Foreskin keratinocyte (primary cell): ENCODE measurements at places on chromosomes 7 and 10. TPM values are rescaled to one million over a fixed set of nuclear protein-coding genes. Genes with fewer than 3 reads are reported as not detected.

DNA sequence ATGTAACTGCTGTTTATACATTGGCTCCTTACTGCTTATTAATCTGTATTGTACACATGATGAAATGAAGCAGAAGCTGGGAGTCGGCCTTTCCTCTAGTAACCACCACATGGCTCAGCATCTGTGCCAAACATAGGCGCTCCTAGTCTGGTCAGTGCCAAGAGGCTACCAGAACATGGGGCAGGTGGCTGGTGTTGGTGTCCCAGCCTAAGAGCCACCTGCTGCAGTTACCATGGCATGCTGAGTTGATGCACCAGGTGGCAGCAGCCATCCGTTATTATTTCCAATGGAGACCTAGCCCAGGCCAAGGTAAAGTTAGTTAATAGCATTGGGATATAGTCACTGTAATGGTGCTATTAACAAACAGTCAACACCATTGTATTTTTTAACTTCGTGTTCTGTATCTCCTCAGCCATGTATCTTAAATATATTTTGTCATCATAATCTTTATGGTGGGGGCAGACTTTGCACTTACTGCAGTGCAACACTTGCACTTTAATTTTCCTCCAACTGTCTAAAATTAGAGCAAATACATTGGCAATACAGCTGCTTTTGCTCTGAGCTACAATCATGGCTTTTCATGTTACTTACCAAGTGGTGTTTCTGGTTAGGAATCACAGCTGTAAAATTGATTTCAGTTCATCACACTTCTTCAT, 33.1 kb downstream of the HBP1 start:
- peak; percentile 15 for DNase-seq

Gene ZNF22
- 16.6 and 18.7 TPM in 2 replicates for total RNA-seq

DNA sequence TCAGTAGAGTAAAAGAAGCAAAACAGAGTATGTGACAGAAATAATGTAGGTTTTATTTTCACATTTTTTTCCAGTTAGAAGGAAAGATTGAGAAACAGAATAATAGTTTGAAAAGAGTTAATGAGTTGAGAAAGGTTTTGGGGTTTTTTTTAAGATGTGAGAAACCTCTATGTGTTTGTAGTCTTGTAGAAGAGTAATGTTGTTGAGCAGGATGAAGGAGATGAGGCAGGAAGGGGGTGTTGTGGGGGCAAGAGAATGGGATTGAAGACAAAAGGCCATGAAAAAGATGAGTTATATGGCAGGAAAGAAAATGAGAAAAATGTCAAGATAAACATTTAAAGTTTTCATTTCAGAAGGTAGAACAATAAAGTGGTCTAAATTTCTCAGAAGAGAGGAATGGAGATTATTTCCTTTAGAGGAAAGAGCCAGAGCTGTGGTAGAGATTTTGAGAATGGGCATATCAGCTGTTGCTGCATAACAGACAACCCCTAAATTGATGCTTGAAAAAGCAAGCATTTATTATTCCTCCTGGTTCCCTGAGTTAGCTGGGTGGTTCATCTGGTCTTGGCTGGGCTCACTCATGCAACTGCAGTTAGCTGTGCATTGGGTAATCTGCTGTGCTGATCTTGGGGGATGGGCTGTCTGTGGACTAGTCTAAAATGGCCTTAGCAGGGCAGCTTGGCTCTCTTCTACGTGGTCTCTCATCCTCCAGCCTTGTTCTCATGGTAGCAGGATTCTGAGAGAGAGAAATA, 27.1 kb downstream of the PCGF5 start:
- no peak for DNase-seq

GRCh38 chr10:76885816-76886215, 751.8 kb downstream of the KCNMA1 start:
- DNase-seq: no peak

- peak; percentile 62 for DNase-seq
Observed at GRCh38 chr7:26061678-26062603, 90.1 kb upstream of the NFE2L3 start.

DNA sequence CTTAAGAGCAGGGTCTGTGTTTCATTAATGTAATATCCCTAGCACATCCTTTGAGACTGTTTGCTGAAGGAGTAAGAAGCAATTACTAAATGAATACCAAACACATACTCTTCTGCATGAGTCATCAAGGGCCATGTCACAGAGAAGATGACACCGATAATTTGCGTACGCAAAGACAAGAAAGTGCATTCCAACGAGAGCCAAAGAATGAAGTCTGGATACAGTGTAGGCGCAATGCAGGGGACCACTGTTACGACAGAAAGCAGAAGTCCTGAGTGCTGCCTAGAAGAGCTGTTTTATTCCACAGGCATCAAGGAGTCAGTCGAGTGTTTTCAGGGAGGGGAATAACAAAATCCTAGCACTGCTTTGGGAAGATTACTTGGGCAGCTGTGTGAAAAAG, 62.7 kb downstream of the VPS41 start:
- DNase-seq: no peak

GRCh38 chr10:63707254-63707910, 186.2 kb downstream of the REEP3 start:
- DNase-seq: peak; percentile 96

Gene MKI67
- total RNA-seq: 72.8 and 102 TPM in 2 replicates

- no peak for DNase-seq
Observed at GRCh38 chr7:74993121-74993520, 28.6 kb downstream of the CASTOR2 start.

Gene UPK3B
- 1.0 and 2.6 TPM in 2 replicates for total RNA-seq

GRCh38 chr10:96395931-96396877, 37.4 kb upstream of the OPALIN start:
- peak; percentile 33 for DNase-seq

DNA sequence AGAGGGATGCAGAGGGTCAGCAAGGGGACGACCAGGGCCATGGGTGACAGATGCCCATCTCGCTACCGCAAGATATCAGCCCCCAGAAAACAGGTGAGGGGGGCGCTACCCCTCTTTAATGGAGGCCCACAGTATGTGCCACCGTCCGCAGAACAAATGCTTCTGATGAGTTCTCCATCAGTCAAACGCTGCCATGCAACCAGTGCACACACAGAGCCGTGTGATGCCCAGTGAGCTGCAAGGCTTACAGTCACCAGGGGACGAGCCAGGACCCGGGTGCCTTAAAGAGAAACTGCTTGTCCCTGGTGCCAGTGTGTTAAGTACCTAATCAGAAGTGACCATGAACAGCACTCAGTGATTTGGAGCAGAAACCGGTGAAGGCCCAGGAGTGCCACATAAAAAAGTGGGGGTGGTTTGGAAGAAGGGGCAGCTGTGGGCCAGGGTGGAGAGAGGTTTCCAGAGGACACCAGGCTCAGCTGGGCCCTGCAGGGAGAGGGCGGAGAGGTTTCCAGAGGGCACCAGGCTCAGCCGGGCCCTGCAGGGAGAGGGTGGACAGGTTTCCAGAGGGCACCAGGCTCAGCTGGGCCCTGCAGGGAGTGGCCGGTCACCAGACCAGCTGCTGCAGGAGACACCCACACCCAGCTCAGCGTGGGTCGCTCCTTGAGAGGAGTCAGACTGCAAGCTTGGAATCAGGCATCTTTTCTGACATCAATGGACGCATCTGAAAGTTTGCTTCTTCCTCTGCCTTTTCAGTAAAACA, 50.9 kb downstream of the TCERG1L start:
- no peak for DNase-seq

DNA sequence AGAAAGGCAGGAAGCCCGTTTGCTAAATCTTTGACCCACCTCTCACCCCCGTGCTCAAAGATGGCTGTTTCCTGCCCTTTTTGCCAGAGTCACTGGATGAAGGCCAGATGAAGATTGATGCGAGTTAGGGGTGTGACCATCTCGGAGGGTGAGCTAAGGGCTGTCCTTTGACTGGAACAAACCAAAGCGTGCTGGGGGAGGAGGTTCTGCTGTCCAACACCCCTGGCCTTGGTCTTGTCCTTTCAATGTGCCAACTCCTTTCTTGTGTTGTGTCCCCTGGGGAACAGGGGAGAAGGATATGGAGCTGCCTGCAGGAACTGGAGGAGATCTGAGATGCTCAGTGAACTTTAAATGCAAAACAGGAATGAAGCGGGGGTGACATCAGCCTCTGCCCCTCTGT, 90.3 kb upstream of the ADAM12 start:
- DNase-seq: no peak

DNA sequence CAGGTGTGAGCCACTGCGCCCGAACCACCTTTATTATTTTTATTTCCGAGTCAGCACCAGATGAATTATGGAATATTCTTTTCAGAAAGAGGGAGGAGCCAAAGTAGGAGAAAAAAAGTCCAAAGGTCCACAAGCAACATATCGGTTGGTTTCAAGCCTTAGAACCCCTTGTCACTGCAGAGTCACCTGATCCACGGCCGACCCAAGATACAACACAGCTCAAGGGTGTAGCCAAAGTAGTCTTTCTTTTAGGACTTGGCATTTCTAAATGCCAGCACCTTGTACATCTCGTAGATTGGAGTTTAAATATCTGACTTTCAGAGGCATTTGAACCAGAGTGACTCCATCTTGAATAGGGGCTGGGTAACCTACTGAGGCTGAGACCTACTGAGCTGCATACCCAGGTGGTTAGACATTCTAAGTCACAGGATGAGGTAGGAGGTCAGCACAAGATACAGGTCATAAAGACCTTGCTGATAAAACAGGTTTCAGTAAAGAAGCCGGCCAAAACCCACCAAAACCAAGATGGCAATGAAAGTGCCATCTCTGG, 113.9 kb upstream of the ANLN start:
- no peak for DNase-seq

- DNase-seq: no peak
Observed at GRCh38 chr10:79483948-79484347, 28.4 kb upstream of the EIF5AL1 start.

DNA sequence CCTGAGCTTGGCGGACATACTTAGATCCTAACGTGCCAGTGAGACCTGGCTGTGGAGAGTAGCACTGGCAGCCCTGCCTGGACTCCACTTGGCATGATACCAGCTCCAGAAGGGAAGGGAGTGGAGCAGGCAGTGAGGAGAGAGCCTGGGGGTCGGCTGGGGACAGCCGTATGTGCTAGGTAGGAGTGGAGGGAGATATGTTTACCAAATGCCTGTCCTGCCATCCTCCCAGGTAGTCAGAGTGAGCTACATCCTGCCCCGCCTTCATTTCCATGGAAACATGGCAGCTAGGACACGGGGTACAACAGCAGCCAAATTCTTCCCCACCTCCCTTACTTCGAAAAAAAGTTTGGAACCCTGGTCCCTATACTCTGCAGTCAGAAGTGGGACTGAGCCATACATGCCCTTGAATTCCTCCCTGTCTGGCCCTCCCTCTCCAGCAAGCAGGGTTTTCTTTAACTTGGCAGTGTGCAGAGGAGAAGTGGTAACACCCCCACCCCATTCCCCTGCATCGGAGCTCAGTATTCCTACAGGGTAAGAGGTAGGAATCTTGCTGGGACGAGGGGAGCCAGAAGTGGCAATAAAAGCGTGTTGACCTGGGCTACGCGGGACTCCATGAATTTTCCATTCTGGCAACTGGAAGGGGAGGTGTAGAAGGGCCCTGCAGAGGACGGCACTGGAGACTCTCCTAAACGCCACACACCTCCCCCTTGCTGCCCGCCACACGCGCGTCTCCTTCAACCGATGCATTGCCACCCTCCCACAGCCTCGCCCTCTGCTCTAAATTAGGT, 20.0 kb upstream of the SMO start:
- no peak for DNase-seq

Gene SEMA3E
- 0.42 and 0.44 TPM in 2 replicates for total RNA-seq

DNA sequence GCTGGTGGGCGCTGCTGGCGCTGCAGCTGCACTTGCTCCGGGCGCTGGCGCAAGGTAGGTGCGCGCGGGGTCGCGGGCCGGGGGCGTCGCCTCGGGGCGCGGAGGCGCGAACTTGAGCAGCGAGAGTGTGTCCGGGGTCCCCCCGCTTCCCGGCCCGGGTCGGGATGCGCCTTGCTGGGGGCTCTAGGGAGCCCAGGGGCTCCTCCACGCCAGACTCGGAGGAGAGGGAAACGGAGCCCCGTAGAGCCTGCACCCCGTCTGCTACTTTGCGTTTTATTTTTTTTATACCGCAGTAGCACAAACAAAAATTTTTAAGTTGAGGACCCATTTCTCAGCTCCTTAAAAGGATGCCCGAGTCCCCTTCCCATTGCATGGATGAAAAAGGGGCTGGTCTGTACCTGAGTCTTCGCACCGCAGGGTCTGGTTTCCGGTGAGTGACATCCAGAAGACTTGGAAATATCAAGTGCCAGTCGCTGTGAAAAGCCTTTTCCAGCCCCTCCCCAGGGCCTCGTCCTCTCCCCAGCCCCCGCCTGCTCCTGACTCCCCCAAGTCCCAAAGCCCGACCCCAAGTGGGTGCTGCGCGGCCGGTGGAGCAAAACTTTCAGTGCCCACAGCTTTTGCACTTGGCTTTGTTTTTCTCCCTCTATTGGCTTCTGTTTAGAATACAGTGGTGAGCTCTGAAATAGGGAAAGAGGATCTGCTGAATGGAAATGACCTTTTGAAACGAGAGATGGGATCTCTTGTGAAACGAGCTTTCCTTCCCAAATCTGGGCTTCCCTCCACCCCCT, 973 bp downstream of the SDK1 start:
- no peak for DNase-seq

GRCh38 chr10:94358480-94358879, 4.3 kb downstream of the NOC3L start:
- peak; percentile 74 for DNase-seq
